ENCODE measurements at places on chromosomes 6 and 20.

GRCh38 chr20:10922941-10923340, 249.1 kb upstream of the JAG1 start:
- DNase-seq = no peak

- peak; percentile 73 for DNase-seq
These were observed 29.4 kb downstream of the LRP11 start for GRCh38 chr6:149834513-149835481.

GRCh38 chr6:170470734-170471133, 82.4 kb downstream of the PSMB1 start:
- no peak for DNase-seq

DNA sequence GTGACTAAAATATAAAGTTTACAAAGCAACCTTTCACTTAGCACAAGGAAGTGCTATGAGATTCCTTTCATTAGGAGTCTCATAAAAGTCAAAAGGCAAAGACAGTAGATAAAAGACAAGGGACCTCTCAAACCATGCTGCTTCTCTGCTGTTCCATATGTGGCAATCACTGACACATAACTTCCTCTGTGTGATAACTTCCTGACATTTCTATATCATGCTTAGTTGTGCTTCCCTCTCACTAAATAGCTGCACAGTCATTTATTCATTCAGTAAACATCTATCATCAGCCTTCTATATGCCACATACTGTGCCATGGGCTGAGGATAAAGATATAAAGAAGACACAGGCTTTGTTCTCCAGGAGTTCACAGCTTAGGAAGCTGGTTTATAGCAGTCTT, 214.8 kb upstream of the GRIK2 start:
- DNase-seq = no peak

All from activated CD4-positive, alpha-beta T cell treated with anti-CD3 and anti-CD28 coated beads, Interleukin-2, amount 50 U/mL, for 1 hour (primary cell).